AG09319 (cell line): ENCODE measurements at places on chromosomes 4 and X.

DNA sequence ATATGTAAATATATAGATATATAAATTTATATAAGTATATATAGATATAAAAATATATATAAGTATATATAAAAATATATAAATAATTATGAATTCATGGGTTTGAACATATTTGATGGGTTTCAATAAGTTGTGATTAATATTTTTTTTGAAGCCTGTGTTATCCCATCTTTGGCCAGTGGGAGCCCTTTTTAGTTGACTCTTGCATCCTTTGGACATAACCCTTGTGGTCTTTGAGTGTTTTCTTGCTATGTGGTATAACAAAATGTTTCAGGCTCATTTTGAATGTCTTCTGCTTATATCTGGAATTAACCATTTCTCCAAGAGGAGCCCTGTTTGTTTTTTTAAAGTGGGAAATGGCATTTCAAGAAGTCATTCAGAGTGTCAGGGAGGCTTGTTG is 15.2 kb downstream of the SNX25 start:
- DNase-seq: no peak

- DNase-seq: no peak
Measured at GRCh38 chr4:66351761-66352160, 681.5 kb upstream of the EPHA5 start.

GRCh38 chr4:52311464-52312125 is 260.5 kb downstream of the SPATA18 start:
- no peak for DNase-seq

DNA sequence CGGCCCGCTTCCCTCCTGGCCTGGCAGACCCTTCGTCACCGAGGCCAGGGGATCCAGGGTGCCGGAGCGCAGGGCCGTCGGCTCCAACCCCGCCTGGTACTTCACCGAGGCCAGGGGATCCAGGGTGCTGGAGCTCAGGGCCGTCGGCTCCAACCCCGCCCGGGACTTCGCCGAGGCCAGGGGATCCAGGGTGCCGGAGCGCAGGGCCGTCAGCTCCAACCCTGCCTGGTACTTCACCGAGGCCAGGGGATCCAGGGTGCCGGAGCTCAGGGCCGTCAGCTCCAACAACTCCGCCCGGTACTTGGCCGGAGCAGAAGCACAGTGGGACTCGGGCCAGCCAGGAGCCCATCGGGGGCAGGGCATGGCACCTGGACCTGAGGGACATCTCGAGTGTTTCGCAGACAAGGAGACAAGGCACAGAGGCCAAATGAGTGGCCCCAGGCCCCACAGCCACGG is 85.1 kb downstream of the FAM53A start:
- no peak for DNase-seq

GRCh38 chr4:129598582-129598981 is 502.6 kb downstream of the C4orf33 start:
- no peak for DNase-seq
